ENCODE measurements at places on chromosomes 13 and 19. TPM values are rescaled to one million over a fixed set of nuclear protein-coding genes. Genes with fewer than 3 reads are reported as not detected.

Gene FRY
- total RNA-seq = 31.2 TPM

Gene RAP2A
- total RNA-seq = 9.5 TPM

Gene LONP1
- total RNA-seq = 68.9 TPM

Gene CCDC70
- not detected for total RNA-seq

Gene MEDAG
- total RNA-seq = 0.50 TPM

Gene TMEM221
- total RNA-seq = 0.08 TPM

Gene PGLYRP2
- total RNA-seq = 68.5 TPM

Data from liver (tissue), 10 donors.